ENCODE measurements at places on chromosomes 1 and 21.

- no peak for DNase-seq
These were observed 15.3 kb upstream of the PAXBP1 start for GRCh38 chr21:32786826-32787225.

DNA sequence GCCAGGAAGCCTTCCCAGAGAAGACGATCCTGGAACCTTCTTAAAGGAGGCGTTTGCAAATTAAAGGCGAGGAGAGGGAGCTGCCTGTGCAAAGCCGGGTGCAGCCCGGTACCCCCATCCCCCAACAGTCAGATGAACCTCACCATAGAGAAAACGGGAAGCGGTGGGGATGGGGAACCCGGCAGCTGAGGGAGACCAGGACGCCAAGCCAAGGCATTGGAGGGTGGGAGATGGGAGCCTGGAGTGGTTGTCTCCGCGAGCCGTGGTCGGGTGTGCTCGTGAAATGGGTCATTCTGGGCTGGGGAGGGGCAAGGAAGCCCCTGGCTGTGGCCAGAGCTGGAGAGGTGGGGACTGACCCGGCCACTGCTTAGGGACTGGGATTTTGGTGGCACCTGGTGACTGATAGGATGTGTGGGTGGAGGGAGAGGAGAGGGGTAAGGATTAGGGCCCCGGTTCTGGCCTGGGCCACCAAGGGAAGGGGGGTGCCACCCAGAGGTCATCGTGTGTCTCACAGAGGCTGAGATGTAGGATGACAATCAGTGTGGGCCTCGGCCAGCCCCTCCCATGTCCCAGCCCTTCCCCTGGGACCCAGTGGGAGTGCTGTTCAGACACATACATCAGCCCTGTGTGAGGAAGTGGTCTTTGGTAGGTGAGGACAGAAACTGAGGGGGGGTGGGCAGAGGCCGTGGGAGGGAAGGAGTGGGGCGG lies 676 bp upstream of the PADI2 start:
- DNase-seq = no peak

DNA sequence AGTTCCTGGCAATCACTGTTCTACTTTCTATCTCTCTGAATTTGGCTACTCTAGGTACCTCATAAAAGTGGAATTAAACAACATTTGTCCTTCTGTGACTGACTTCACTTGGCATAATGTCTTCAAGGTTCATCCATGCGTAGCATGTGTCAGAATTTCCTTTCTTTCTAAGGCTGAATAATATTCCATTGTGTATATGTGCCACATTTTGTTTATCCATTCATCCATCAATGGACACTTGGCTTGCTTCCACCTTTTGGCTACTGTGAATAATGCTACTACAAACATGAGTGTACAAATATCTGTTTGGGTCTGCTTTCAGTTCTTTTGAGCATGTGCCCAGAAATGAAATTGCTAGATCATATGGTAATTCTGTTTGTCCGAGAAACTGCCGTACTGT lies 14.7 kb downstream of the CACHD1 start:
- DNase-seq = no peak

- no peak for DNase-seq
These were observed 2.2 kb downstream of the SPATC1L start for GRCh38 chr21:46181953-46182547.

DNA sequence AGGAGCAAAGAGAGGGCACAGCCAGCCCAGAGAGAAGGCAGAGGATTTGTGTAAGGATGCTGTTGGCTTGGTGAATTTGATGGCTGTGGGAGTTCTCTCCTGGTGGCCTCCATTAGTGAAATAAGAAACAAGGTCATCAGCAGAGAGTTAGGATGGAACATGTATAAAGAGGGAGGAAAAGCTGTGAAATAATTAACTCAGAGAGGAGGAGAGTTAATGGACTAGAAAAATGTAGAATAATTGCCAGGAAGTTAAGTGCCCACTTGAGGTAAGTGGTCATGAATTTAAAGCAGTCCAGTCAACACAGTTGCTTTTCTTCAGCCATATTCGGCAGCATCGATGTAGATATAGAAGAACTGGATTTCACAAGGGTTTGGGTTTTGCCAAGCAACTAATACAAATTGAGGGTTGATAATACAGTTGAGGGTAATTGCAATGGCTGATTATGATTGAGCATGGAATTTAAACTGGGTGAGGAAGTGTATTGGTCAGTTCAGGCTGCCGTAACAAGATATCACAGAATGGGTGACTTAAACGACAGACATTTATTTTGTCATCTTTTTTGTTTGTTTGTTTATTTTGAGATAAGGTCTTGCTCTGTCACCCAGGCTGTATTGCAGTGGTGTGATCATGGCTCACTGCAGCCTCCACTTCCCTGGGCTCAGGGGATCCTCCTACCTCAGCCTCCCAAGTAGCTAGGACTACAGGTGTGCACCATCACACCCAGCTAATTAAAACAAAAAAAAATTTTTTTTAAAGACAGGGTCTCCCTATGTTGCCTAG lies 31.7 kb upstream of the KLF17 start:
- no peak for DNase-seq

- DNase-seq = no peak
These were observed 8.4 kb downstream of the SYT11 start for GRCh38 chr1:155867766-155868165.

- DNase-seq = no peak
These were observed 34.7 kb upstream of the C1orf115 start for GRCh38 chr1:220655509-220655908.

DNA sequence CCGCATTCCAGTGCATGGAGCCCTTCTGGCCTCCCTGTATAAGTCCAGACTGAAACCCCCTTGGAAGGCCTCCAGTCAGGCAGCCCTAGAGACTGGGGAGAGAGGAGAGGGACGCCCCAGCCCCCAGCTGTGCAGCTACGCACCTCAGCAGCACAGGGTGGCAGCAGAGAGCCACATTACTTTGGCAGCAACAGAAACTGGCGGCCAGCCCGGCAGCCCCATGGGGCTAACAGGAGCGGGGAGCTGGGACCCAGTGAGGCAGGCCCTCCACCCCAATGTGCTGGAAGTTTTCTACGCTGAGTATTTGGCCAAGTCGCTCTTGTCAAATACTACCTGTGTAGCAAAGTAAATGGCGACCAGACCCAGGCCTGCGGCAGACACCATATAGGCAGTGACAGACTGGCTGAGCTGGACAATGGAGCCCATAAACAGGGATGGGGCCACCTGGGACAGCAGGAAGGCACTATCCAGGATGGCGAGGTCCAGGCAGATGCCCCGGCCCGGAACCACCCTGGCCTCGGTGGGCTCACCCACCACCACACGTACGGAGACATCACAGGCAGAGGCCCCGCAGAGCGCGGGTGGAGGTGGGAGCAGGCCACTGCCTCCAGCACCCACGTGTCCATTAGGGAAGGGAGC lies 21.2 kb downstream of the SLC45A3 start:
- DNase-seq = peak; percentile 34

DNA sequence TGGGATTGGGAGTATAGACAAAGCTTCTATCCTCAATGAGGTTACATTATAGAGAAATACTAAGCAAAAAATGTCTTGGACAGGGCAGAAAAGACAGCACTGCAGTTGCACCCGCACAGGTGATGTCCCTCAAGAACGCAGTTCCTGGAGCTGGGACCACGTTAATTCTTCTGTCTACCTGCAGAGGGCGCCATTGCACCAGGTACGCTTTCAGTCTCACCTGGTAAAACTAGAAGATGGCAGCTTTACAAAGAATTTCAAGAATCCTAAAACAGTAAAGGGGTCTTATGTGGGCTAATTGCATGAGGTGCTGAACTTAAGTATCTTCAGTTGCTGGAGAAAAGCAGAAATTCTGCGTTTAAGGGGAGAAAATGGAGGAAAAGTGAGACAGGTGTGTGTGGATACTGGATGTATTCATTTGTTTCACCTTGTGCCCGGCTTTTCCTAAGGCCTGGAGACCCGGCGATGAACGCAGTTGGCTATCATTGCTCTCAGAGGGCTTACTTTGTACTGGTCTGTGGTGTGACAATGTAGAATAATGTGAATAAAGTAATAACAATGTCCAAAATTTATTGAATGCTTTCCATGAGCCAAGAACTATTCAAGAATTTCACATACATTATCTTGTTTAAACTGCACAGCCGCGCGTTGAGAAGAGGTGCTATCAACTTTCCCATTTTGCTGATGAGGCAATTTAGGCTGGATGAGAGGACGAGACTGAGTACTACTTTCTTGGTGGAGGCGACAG lies 276.3 kb upstream of the GREM2 start:
- DNase-seq = no peak

DNA sequence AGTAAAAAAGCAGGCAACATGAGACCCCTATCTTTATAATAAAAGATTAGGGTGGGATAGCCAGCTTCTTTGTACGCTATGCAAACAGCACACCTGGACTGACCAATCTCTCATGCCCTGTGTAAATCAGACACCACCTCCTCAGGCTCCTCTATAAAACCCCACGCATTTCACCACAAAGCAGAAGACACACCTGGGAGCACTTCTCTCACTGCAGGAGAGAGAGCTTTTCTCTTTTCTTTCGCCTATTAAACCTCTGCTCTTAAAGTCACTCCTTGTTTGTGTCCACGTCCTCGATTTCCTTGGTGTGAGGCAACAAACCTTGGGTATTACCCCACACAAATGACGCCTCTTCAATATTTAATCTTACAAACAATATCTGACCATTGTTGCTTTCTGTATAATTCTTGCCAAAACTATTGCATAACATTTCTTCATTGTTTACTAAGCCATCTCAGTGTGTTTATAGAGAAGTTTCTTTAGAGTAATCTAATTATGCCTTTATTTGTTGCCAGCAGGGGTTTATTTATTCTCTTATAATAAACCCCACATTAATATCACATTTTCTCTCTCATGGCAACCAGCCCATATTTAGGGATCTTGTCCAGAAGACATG lies 31.6 kb upstream of the NUF2 start:
- no peak for DNase-seq

DNA sequence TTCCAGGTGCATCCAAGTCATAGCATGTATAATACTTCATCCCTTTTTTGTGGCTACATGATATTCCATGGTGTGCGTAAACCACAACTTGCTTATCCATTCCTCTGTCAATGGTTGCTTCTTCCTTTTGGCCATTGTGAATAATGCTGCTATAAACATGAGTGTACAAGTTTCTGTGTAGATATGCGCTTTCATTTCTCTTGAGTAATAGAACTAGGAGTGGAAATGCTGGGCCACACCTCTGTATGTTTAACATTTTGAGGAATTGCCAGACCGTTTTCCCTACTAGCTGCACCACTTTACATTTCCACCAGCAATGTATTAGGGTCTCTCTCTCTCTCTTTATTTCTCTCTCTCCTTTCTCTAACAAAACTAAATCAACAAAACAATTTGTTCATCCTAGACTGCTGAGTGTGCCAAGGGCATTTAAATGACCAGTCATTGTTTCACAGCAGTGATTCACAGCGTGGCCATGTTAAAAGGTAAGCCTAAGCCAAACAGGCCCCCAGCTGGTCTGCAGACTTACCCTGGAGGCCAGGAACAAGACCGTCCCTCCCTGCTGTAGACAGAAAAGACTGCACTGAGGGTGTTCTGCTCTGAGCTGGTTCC lies 53.2 kb upstream of the LYST start:
- no peak for DNase-seq

DNA sequence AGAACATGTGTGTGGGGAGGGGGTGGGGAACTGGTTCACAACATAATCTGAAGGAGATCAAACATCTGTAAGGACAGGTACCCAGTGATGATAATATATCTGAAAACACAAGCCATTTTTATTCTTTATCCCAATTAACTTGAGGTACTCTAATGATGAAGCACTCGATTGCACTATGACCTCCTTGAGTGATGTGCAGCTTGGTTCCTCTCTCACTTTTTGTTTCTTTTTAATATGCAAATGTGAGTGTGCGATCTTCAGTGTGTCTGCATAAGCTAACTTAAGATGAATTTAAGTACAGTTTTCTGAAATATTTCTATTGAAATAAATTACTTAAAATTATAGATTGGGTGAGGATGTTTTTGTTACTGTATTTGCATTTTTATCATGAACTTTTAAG lies 50.6 kb upstream of the ANGPTL1 start:
- no peak for DNase-seq

DNA sequence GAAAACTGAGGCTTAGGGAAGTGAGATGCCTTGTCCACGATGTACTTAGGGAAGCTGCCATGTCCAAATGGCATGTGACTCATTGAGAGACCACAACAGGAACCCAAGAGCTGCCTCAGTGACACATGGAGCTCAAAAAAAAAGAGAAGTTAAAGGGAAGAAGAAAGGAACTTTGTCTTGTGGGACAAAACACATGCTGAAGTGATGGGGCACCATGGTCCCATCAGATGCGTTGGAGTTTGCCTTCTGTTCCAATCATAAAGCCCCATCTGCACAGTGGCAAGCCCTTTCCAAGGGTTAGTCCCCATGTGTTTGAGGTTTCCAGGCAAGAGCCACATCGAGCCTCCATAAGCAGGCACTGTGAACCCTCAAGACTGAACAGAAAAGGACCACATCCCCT lies 8.0 kb downstream of the MED8 start:
- DNase-seq = no peak

DNA sequence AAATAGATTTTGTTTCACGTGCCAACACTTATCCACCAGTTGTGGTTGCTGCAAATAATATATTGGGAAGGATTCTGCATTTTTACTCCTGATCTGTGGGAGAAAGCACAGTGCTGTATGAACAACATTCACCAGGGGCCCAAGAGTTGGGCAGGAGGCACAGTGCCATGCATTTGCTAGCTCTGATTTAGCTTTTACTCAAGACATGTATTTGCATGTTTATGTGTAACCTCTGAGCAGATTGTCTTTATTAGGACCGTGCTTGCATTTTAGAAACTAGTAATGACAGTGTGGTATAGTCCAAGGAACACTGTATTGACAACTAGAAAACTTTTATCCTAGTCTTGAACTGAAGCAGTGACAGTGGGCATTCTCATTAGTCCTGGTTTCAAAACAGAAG lies 133.9 kb upstream of the B3GALT2 start:
- no peak for DNase-seq

- no peak for DNase-seq
These were observed 58.7 kb downstream of the RUNX3 start for GRCh38 chr1:24871306-24871901.

- no peak for DNase-seq
These were observed 130.4 kb downstream of the DYRK1A start for GRCh38 chr21:37496972-37497371.

GRCh38 chr21:45509566-45510465 lies 32.4 kb downstream of the SLC19A1 start:
- no peak for DNase-seq

GRCh38 chr1:175470078-175470477 lies 273.3 kb downstream of the TNR start:
- no peak for DNase-seq

DNA sequence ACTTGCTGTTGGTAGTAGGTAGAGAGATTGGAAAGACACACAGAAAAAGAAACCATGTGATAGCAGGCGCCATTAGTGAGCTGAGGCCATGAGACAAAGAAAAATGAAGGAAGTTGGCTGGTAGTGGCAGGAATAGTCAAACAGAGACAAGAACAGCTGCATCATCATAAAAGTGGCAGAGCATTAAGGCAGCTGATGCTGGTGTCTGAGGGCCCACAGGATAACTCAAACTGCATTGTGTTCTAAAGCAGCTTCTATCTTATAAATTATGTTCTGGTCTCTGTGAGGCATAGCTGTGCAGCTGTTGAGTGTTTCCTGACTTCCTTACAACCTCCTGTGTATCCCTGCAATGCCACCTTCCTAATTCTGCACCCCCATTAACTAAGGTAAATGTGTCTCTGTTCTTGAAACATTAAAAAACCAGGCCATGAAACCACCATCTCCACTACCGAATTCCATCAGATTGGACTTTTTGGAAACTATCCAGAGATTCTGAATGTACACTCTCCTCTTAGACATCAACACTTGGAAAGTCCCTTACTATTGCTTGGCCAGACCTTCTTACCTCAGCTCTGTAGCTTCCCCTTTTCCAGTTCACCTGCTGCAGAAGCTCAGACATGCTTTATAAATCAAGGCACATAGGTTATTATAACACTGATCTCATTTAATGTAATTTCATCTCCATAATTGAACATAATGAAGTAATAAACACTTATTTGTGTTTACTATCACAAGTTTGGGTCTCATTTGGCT lies 23.4 kb upstream of the ARHGAP29 start:
- no peak for DNase-seq

Measured in forelimb muscle (tissue), 1 donor.